ENCODE measurements at places on chromosomes 6 and 20.

DNA sequence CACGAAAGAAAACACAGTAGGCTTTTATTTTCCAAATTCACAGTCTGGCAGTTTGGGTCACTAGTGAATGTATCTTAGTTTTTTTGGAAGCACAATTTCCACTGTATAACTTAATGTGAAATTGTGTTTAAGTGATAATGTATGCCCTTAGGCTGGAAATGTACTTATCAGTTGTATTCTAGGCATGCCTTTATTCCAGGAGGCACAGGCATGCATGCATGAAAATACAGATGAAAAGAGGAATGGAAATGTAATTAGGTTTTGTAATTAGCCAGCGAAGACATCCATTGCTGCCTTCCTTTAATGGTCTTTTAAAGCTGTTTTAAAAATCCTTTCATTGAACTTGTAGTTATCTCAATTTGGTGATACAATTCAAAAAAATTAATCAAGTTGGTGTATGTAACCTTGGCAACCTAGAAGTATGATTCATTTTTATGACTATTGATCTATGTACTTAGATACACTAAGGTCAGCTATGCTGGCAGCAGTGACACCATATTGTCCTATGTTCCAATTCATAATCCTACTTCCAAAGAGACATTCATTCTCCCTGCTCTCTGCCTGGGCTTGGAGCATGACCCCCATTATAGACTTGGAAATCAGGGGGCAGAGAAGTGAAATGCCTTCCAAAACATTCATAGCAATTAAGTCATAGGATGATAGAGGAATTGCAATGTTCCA is 73.1 kb downstream of the SNAP25 start:
- DNase-seq = no peak

DNA sequence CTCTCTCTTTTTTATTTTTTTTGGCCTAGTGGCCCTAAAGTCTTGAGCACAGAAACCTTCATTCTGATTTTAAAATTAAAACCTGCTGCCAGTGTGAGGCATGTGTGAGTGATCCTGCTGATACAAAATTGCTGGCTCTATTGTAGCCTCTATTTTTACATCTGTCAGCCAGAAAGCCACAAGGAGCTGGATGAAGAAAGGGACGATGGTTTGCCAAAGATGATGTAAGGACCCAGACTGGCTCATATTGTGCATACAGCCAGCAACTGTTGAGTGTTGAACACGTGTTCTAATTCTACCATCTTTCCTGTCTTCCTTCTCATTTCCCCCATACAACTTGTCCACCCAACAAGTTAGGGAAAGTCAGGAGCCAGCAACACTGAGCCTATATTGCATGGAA is 40.8 kb upstream of the ATXN1 start:
- no peak for DNase-seq

GRCh38 chr20:44914924-44915323 is 5.1 kb downstream of the PABPC1L start:
- no peak for DNase-seq

- no peak for DNase-seq
Measured at GRCh38 chr6:54053881-54054391, 57.3 kb upstream of the MLIP start.

DNA sequence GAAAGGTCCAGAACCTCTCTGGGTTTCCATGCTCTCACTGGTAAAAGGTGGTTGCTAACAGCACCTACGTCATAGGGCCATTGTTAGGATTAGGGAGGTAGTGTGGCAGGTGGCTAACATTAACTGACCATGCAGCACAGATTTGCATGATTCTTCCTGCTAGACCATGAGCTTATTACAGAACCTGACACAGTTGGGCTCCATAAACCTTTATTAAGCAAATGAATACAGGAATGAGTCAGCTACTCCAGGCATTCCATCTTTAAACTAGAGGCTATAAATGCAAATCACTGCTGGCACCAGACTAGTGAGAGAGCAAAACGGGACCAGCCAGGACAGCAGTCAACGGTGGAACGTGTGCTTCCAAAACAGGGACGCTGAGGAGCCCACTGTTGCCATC is 440.1 kb downstream of the PTPRT start:
- DNase-seq = no peak

GRCh38 chr6:158165919-158166416 is 2.1 kb downstream of the SERAC1 start:
- no peak for DNase-seq

- no peak for DNase-seq
Measured at GRCh38 chr6:50102676-50103075, 52.9 kb upstream of the DEFB112 start.

DNA sequence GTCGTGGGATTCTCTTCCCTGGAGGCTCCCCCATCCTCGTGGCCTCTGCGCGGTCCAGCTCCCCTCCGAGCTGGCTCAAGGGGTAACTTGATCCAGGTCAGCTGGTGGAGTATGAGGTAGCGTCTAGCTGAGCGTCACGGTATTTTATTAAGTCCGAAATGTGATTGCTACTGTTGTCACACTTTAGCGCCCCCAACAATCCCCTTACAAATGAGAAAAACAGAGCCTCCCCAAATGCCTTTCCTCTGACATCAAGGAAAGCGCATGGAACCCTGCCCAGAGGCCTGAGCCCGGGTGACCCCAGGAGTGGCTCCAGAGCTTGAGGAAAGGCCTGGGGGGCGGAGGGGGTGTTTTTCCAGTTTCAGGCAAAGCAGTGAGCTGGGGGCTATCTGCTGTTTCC is 192.4 kb downstream of the ZMYND8 start:
- no peak for DNase-seq

- no peak for DNase-seq
Measured at GRCh38 chr6:85644279-85644762, 1.6 kb upstream of the SYNCRIP start.

DNA sequence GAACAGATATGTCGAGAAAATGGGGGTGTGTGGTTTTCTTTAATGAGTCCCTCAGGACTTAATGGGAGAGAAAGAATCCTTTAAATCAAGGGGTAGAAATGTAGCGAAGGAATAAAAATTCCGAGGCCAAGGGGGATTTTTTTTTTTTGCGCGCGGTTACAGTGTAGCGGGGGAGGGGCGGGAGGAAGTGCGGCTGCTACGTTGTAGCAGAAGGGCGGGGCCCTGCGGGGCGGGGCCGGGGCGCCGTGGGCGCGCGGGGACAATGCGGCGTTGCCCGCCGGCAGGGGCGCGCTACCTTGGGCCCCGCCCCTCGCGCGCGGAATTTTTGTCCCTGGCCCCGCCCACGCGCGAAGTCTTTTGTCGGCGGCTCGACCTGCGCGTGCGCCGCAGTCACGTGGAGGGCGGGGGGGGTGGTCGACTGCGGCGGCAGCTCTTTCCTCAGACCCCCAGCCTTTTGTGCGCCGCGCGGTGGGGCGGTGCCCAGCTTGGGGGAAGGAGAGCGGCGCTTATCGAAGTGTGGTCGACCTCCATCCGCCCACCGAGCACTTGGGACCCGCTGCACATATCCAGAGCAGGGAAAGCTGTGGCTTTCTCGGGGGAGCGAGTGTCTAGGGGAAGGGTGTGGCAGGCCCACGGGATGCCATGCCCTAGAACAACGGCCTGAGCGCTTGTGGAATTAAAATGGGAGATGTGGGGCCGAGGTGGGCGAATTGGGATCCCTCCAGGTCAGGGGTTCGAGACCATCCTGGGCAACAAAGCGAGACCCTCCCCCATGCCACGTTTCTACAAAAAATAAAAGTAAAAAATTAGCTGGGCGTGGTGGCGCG is 1.3 kb downstream of the TUBB start:
- peak; percentile 96 for DNase-seq

GRCh38 chr6:17035257-17036064 is 66.4 kb upstream of the STMND1 start:
- DNase-seq = no peak

DNA sequence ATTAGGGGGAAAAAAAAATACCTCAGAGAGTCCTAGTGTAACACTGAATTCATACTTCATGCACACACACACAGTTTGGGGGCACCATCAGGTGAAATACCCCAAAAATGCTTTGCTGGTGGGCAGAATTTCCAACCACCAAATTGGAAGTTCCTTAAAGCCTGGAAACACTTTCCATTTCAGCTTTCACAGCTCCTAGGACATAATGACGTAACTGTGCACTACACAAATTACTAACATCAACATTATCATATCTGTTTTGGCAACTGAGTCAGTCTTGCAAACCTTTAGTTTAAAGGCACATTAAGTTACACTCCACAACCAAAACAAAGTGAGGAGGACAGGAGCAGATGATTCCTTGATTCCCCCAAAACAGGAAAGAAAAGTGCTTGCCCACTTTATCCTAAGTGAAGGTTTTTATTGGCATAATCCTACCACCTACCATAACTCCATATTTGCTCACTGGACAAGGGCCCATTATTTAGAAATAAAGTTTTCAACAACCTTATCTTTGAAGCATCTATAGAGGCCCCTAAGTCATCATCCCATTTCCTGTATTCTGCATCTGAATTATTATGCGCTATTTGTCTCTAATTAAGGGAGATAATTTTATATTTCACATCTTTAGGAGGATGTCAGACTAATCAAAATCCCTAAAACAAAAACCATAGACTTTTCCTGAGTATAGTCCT is 3.4 kb downstream of the MBOAT1 start:
- no peak for DNase-seq

- DNase-seq = no peak
Measured at GRCh38 chr6:124132256-124132655, 328.6 kb downstream of the NKAIN2 start.

GRCh38 chr6:141153563-141153962 is 979.2 kb upstream of the GJE1 start:
- no peak for DNase-seq

All from ovary (tissue), 10 donors.